Dermis microvascular lymphatic vessel endothelial cell (primary cell): ENCODE measurements at places on chromosomes 2 and 18.

DNA sequence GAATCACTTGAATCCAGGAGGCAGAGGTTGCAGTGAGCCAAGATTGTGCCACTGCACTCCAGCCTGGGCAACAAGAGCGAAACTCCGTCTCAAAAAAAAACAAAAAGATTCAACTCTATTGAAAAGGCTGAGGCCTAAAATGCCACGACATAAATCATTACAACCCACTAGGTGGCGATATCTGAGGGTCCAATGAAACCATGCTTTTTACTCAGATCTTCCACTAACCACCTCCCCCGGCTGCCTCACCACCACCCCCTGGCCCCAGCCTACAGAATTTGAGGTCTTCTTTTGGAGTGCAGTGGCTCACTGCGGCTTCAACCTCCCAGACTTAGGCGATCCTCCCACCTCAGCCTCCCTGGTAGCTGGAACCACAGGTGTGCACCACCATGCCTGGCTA, 57.5 kb downstream of the AP1S3 start:
- no peak for DNase-seq

DNA sequence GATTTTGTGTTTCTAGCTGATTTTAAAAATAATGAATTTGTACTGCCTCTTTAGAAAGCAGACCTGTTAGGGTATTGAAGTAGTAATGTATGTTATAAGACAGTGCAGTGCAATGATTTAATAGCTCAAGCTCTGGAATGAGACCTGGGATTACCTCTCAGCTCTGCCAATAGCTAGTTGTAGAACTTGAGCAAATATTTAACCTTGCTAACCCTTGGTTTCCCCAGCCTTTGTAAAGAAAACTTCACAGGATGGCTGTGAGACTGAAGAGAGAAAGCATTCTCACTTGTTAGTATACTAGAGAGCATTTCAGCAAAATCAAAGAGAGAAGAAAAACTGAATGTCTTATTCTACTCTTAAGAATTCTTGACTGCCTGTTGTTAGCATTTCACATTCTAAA, 293.9 kb downstream of the KIAA1328 start:
- no peak for DNase-seq

DNA sequence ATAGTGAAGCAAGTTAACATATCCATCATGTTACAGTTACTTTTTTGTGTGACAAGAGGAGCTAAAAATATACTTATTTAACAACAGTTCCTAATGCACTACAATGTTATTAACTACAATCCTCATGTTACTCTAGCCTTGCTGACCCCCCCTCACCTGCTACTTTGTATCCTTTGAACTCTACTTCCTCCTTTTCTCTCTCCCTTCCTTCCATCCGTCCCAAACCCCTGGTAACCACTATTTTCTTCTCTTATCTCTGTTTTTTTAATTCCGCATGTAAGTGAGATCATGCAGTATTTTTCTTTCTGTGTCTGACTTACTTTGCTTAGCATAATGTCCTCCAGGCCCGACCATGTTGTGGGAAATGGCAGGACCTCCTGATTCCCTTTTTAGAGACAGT, 59.4 kb downstream of the NPAS2 start:
- DNase-seq: peak; percentile 85

GRCh38 chr2:46047290-46047689, 249.9 kb upstream of the EPAS1 start:
- DNase-seq: peak; percentile 37

DNA sequence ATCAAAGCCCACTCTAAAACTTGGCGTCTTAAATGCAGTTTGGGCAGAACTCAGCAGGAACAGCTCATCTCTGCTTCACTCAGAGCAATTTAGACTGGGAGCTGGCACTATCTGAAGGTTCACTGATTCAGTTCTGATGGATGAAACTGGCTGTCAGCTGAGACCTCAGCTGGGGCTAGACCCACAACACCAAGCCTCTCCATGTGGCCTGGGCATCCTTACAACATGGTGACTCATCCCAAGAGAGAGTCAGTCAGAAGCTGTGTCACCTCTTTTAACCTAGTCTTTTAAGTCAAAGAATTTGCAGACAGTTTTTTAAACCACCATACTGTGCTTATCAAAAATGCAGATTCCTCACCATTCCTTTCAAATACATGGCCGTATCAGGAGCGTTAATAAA, 62.6 kb upstream of the ZNF397 start:
- no peak for DNase-seq

DNA sequence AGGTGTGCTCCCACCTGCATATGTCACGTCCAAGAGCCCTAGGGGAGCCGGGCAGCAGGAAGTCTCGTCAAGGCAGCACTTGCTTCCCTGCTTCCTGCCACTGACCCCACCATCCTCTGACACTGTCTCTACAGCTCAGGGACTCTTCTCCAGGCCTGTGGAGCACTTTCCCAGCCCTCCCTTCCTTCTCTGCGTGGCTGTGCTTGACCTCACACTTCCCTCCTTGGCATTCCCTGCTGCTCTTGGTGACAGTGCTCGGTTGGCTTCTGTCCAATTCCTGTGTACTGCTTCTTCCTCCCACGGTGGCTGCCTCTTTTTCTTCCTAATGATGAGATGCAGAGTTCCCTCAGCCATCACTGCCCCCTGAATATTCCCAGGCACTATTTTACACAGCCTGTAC, 2.8 kb downstream of the CIDEA start:
- DNase-seq: no peak

GRCh38 chr2:1744446-1745170, at the start of gene PXDN:
Gene PXDN, minus strand, starts transcription at chr2:1744515. Its CDS starts 60 bp downstream, at chr2:1744455.
- DNase-seq: no peak

- no peak for DNase-seq
Measured at GRCh38 chr2:118558846-118559245, 288.6 kb downstream of the EN1 start.

- no peak for DNase-seq
Measured at GRCh38 chr18:71370671-71371445, 1082.0 kb downstream of the SOCS6 start.

GRCh38 chr2:165793161-165793778, 777 bp downstream of the GALNT3 start:
- no peak for DNase-seq

DNA sequence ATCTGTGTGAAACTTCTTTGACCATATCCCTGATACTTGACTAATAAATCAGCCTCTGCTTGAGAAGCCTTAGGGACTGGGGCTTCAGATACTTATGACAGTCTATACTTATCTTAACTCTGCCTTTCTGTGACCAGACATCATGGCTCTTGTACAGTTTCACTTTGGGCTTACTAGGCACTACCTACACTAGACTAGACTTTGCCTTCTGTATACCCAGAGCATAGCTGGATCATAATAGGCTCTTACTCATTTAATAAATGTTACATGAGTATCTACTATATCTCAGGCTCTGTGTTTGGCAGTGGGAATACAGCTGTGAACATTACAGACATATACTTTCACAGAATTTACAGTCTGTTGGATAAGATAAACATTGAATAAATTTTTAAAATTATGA, 9.0 kb downstream of the UGP2 start:
- no peak for DNase-seq

DNA sequence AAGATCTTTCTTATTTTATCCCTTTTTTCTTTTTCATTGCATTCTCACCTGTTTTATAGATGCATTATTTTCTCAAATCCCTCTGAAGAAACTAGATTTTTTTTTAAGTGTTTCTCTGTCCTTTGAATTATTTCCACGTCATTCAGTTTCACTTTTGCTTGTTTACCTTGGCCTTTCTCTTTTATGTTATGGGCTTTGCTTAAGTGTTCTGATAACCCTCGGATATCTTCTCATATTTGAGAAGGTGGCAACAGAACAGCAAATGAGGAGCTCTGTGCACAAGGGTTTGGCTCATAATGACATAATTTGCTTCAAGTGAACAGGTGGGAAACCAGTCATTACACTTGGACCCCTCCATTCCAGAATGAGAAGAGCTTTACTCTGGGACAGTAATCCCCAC, 111.9 kb downstream of the C1D start:
- DNase-seq: peak; percentile 7

DNA sequence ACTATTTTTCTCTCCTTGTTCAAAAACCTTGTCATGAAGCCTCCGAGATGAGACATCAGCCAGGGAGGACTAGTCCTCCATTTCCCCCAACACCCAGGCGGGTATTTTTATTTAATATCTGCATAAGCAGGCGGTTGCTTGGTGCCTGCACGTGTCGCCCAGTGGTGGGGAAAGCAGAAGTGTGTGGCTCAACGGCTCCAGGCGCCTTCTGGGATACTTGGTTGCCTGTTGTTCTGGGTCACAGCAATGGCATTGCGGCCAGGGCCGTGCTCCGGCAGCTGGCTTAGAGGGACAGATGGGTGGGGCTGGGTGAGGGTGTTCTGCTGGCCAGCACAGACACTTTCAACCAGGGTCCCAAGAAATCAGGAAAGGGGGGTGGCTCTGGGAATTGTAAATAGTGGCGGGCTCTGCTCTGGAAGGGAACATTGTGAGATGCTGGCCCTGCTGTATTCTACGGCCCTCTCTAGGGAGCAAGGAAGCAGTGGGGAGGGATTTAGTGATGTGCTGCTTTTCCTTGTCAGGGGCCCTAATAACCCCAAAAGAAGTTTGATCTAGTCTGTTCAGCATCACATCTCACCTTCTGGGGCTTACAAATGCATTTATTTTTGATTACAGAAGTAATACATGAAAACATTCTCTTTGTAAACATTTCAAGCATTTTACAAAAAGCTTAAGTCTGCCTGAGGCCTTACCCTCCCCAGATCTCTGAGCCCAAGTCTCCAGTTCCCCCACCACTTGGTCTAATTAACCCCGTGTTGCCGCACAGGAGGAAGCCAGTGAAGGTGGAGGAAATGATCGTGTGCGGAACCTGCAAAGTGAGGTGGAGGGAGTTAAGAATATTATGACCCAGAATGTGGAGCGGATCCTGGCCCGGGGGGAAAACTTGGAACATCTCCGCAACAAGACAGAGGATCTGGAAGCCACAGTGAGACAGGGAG, 1.1 kb downstream of the VAMP8 start:
- DNase-seq: no peak

- DNase-seq: no peak
Measured at GRCh38 chr2:26414311-26414710, 12.6 kb downstream of the DRC1 start.

GRCh38 chr2:119659601-119660342, 19.2 kb upstream of the TMEM177 start:
- DNase-seq: peak; percentile 30

DNA sequence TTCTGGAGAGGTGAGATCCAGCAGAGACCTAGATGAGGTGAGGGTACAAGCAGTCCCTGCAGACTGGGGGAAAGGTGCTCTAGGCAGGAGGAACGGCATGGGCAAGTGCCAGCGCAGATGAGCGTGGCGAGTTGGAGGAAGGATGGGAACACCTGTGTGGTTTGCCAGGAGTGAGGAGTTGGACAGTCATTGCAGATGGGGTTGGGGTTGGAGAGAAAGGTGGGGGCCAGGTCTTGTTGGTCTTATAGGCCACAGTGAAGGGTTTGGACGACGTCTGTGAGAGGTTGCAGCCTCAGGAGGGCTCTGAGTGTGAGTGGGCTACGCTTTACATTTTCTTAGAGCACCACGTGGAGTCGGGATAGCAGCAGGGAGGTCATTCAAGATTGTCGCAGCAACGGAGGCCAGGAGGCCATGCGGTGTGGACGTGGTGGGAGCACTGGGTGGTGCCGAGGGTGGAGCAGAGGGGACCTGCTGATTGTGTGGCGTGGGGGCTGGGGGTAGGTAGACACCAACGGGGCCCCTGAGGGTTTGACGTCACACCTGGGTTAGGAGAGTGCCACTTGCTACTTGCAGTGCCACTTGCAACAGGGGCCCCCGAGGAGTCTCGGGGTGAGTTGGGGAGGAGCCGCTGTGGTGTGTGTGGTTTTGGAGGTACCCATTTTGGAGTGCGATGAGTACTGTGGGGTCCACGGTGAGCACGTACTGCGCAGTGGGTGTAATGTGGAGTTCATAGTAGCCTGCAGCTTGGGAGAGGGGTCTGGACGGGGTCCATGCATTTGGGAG, 66.2 kb downstream of the LPIN1 start:
- no peak for DNase-seq

DNA sequence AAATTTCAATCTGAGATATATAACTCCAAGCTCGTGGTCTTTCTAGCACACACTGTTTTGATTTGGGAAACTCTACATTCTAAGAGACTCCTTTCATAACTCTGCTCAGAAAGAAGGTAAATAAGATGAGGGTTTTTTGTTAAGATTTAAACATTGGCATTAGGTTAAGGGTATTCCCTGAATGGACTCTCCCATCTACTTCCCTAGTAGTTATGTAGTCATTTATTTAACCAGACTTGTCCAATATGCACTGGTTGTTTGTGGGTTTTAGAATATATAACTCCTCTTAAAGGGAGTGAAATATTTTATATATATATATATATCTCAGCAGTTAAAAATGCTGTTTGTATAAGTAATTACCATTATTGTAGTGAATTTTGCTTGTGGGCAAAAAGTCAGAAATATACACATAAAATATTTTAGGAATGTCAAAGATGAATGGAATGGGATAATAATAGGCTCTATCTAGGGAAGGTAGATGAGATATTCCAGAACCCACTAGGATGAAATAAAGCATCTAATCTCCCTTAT, 61.5 kb upstream of the WDR75 start:
- DNase-seq: peak; percentile 2

DNA sequence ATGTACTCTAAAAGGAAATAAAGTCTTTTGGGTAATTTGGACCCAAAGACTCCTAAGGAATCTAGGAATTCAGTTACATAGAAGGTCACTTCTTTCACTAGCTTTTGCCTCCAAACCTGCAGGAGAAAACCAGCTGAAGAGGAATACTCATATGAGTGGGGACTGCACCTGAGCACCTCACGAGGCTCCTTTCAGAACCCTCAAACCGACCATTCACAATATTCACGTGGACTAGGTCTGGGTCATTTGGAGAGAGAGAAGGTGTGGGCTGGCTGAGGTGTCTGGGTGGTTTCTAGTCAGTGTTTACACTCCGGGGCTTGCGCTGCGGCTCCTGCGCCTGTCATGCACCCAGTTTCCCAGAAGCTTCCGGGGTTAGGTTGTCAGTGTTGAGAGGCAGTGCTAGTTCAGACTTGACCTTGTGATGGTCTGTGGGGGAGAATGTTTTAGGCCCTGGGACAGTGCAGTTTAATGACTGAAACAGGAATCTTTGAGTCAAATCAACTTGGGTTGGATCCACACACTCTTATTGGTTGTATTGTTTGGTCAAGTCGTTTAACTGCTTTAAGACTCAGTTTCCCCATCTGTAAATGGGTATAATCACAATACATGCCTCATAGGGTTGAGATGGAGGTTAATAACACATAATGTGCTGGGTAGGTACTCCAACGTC, 78.4 kb downstream of the LIMS1 start:
- no peak for DNase-seq

DNA sequence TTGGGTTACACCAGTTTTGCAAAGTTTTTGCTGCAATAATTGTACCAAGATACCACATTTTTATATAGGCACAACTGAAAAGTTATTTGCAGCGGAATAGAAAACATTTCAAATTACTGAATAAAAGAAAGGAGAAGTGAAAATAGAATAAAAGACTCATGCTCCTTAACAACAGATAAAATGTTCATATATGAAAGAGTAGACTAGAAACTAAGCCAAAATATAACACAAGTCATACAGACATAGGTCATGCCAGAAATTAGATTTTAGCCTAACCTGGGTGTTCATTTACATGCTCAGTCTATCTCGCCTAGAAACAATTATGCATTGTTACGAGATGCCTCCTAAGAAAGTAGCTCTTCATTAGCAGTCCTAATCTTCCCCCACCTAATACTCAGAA, 16.4 kb upstream of the MAP3K20 start:
- no peak for DNase-seq
